Caco-2 (cell line): ENCODE measurements at places on chromosomes 6 and 20. TPM values are rescaled to one million over a fixed set of nuclear protein-coding genes. Genes with fewer than 3 reads are reported as not detected.
A peak's percentile ranks its signal among the peaks of the same experiment; 100 is the strongest.

DNA sequence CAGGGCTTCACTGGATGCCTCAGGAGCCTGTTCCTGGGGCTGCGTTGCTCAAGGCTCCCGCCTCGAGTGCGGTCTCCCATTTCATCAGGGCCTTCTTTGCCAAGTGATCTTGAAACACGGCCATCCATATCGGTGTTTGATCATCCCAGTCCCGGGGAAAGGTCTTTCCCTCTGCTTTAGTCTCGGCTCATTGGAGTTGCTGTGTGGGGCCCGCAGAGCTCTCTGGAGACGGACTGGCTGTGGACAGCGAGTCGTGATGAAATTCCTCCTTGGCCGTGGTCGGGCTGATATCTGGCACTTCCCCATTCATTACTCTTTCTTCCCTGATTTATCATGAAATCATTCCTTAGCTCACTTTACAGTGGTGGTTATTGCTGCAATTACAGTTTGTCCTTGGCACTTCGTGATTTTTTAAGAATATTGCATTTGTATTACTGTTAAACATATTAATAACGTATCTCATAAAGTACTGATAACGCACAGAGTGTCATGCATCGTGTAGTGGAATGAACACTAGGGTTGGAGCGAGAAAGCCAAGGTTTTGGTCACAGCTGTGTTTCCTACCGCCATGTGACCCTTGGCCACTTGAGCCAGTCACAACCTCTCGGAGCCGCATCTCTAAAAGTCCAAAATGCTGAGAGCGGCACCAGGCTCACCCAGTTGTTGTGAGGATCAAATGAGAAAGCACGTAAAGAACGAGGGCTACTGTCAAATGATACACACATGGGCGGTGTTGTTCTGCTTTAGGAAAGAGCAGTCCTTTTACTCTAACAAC, 71.8 kb downstream of the MTHFD1L start:
- H3K27ac ChIP-seq, result no peak overlapping the region
- H3K36me3 ChIP-seq, result no peaks in the 10 kb centered on the region
- no peak overlapping the region for H3K4me3 ChIP-seq
- no peaks in the 10 kb centered on the region for H3K27me3 ChIP-seq
- H3K4me1 ChIP-seq, result no peaks in the 10 kb centered on the region; the same call in 1 of the 2 replicates

DNA sequence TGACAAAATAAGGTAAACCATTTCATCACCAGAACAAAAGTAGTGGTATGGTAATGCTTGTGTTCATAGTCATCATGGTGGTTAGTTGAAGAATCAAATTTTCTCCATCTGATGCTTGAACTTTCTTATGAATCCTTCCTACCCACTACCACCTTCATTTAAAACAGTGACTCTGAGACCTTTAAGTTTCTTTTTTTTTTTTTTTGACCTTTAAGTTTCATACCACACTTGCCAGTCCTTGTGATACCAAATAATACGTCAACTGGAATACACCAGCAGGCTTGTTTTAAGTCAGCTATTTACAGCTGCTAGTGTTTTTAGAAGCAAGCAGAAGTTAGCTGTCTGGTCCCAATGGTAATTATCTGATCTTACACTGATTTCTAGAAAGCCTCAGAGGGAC, 413.4 kb upstream of the SOX4 start:
- H3K36me3 ChIP-seq, result no peaks in the 10 kb centered on the region
- no peaks in the 10 kb centered on the region for H3K27me3 ChIP-seq
- no peak overlapping the region for H3K4me3 ChIP-seq
- DNase-seq, result no peak
- H3K4me1 ChIP-seq, result no peaks in the 10 kb centered on the region
- H3K27ac ChIP-seq, result no peak overlapping the region

- H3K4me3 ChIP-seq, result no peak overlapping the region
- H3K4me1 ChIP-seq, result no peaks in the 10 kb centered on the region
- no peaks in the 10 kb centered on the region for H3K36me3 ChIP-seq
- no peak for DNase-seq
- no peaks in the 10 kb centered on the region for H3K27me3 ChIP-seq
Observed at GRCh38 chr20:16395366-16395765, 177.9 kb downstream of the KIF16B start.

VWA7 gene
- 0.61 and 1.5 TPM in 2 replicates for total RNA-seq

GRCh38 chr6:57026001-57026400, 20.5 kb upstream of the KIAA1586 start:
- peaks cover 8% of the 10 kb centered on the region; the same call in 1 of the 2 replicates for H3K4me1 ChIP-seq
- DNase-seq, result no peak
- H3K4me3 ChIP-seq, result no peak overlapping the region
- H3K27me3 ChIP-seq, result no peaks in the 10 kb centered on the region
- H3K27ac ChIP-seq, result no peak overlapping the region
- no peaks in the 10 kb centered on the region for H3K36me3 ChIP-seq

- H3K4me3 ChIP-seq, result no peak overlapping the region
- no peaks in the 10 kb centered on the region for H3K27me3 ChIP-seq
- peaks cover 70% of the 10 kb centered on the region for H3K4me1 ChIP-seq
- no peaks in the 10 kb centered on the region for H3K36me3 ChIP-seq
- DNase-seq, result no peak
Observed at GRCh38 chr6:53731866-53732636, 62.8 kb upstream of the LRRC1 start.

OR2H1 gene
- not detected in 2 replicates for total RNA-seq

BTN1A1 gene
- 7.3 and 8.3 TPM in 2 replicates for total RNA-seq

DNA sequence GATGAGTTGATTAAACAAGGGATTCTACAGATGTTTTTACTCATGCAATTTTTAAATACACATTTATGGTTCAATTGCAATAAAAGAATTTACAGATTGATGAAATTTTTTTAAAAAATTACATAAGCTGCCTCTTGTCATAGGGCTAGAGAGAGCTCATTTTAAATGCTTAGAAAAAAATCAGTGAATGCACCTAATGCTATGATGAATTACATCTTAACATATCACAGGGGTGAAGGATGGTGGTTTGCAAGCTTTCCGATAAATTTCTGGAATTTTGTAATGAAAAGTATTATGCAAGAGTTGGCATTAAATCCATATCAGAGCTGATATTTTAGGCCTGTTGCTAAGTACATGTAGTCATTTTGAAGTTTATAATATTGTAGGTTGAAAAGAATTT, 29.6 kb downstream of the DSE start:
- no peak for DNase-seq
- peaks cover 4% of the 10 kb centered on the region; the same call in 1 of the 2 replicates for H3K4me1 ChIP-seq
- H3K27ac ChIP-seq, result no peak overlapping the region
- no peaks in the 10 kb centered on the region for H3K27me3 ChIP-seq
- H3K4me3 ChIP-seq, result no peak overlapping the region
- H3K36me3 ChIP-seq, result no peaks in the 10 kb centered on the region

DNA sequence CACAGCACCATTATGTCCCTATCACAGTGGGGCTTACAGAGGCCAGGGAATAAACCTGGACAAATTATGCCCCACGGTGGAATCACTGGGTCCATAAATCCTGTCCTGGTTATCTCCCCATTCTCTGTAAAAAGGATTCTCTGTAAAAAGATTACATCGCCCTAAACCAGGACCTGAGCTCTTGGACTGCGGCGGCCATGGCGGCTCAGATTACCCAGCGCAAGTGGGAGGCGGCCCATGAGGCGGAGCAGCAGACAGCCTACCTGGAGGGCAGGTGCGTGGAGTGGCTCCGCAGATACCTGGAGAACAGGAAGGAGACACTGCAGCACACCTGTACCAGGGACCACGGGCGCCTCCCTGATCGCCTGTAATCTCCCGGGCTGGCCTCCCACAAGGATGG, 8.4 kb upstream of the HLA-A start:
- no peaks in the 10 kb centered on the region for H3K36me3 ChIP-seq
- no peaks in the 10 kb centered on the region for H3K27me3 ChIP-seq
- H3K27ac ChIP-seq, result no peak overlapping the region
- no peak for DNase-seq

- peaks cover 2% of the 10 kb centered on the region; the same call in 1 of the 2 replicates for H3K27me3 ChIP-seq
- H3K36me3 ChIP-seq, result no peaks in the 10 kb centered on the region
- H3K27ac ChIP-seq, result no peak overlapping the region
- no peak for DNase-seq
- peaks cover 9% of the 10 kb centered on the region; the same call in 1 of the 2 replicates for H3K4me1 ChIP-seq
Observed at GRCh38 chr6:168441434-168442391, 729 bp downstream of the SMOC2 start.

- H3K4me3 ChIP-seq, result no peak overlapping the region
- peaks cover 25% of the 10 kb centered on the region for H3K4me1 ChIP-seq
- H3K27me3 ChIP-seq, result no peaks in the 10 kb centered on the region
- H3K27ac ChIP-seq, result peak overlapping the region; percentile 30
Observed at GRCh38 chr20:14879020-14879697, 541.7 kb upstream of the FLRT3 start.

GRCh38 chr6:14638435-14638905, 520.9 kb downstream of the CD83 start:
- DNase-seq, result no peak
- no peaks in the 10 kb centered on the region for H3K4me1 ChIP-seq
- no peak overlapping the region for H3K27ac ChIP-seq
- no peak overlapping the region for H3K4me3 ChIP-seq

DNA sequence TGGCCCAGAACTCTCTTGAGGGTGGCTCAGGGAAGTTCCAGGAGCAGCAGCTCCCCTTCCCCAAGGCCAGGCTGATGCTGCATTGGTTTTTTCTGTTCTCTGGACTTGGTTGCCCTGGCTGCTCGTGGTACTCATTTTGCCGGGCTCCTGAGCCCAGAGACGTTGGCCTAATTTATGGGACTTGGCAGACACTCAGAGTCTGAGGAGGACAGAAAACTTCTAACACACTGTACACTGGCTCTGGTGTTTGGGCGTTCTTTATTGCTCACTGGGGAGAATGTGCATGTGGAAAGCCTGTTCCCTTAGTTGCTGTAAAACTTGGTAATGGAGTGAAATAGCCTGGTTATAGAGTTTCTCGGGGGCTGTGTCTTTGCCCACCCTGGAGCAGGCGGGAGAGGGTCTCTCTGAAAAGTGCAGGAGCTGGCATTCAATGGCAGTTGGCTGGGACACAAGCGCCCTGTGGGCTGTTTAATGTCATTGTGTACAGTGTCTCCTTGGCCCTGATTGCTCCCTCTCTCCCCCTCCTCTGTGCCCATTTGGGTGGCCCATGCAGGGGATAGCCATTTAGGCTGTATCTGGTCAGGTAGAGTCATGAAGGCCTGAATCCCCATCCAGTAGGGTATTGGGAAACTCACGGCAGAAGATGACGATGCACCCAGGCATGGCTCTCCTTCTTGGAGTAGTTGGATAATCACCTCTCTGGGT, 109.3 kb downstream of the CDC5L start:
- no peaks in the 10 kb centered on the region for H3K4me1 ChIP-seq
- H3K36me3 ChIP-seq, result no peaks in the 10 kb centered on the region
- H3K27me3 ChIP-seq, result no peaks in the 10 kb centered on the region
- no peak for DNase-seq
- H3K4me3 ChIP-seq, result no peak overlapping the region
- H3K27ac ChIP-seq, result no peak overlapping the region

KLC4 gene
- total RNA-seq, result 47.7 and 52.7 TPM in 2 replicates
